ENCODE measurements at places on chromosomes 1 and 21.

GRCh38 chr1:11880181-11880575 lies 21.4 kb upstream of the NPPB start:
- DNase-seq: no peak

DNA sequence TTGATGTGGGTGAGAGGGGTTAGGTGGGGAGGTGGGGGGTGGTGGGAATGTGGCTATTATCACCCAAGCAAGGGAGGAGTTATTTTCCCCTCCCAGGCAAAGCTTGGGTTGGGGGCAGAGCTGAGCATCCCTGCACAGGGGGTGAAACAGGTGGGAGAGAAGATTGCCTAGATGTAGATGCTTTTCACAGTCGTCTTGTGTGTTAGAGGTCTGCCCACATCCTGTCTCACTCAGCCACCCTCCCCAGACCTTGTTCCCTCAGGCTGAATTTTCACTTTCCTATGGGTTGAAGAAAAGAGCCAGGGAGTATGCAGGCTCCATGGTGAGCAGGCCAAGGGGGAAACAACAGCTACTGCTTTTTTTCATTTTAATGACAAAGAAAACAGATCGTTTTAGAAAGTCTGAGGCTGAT lies 223.5 kb downstream of the KIF26B start:
- no peak for DNase-seq

GRCh38 chr1:110682898-110683297 lies 8.2 kb upstream of the KCNA3 start:
- DNase-seq: no peak

DNA sequence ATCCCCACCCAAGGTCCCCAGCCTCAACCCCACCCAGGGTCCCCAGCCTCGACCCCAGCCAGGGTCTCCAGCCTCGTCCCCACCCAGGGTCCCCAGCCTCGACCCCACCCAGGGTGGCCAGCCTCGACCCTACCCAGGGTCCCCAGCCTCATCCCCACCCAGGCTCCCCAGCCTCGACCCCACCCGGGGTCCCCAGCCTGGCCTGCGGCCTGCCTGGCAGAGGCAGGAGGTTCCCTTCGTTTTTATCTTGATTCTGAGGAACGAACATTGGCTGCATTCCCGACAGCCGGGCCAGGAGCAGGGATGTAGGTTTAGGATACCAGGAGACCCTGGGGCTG lies 3.4 kb upstream of the PDE9A start:
- no peak for DNase-seq

DNA sequence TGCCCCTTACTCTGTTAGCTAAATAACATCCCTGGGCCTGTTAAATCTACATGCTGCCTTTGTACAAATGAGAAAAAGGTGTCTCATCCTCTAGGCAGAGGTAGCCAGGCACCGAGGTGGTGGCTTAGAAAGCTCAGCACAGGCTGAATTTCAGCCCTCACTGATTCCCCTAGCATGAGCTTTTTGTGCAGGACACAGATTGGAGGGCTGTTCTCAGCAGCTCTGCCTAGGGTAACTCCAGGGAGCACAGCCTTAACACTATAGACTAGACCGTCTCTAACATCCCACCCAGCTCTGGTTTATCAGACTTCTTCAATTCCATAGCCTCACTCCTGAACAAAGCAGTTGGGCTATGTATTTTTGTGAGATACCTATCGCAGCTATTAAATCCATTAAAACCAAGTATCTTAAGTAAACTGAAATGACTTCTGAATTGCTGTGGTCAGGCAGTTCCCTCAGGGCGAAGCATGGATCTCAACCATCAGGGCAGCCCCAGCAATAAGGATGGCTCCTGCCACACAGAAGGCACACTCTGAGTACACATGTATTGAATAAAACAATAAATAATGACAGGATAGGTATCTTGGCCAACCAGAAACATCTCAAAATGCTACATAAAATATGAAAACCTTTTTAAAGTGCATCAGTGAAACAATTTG lies 14.8 kb downstream of the S100A6 start:
- no peak for DNase-seq

- DNase-seq: no peak
These were observed 18.3 kb downstream of the AXDND1 start for GRCh38 chr1:179384027-179384426.

DNA sequence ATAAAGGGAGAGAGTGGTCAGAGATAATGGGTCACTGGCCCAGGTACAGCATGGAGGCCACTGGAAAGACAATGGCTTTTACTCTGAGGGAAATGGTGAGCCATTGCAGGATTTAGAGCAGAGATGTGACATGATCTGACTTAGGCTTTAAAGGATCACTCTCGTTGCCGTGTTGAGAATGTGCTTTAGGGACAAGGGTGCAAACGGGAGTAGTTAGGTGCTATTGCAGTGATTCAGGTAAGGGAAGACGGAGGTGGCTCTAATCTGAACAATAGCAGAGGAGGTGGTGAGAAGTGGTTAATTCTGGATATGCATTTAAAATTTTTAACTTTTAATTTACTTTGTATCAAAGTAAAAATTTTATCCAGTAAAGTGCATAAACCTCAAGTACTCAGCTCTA lies 9.8 kb downstream of the ADORA1 start:
- no peak for DNase-seq

DNA sequence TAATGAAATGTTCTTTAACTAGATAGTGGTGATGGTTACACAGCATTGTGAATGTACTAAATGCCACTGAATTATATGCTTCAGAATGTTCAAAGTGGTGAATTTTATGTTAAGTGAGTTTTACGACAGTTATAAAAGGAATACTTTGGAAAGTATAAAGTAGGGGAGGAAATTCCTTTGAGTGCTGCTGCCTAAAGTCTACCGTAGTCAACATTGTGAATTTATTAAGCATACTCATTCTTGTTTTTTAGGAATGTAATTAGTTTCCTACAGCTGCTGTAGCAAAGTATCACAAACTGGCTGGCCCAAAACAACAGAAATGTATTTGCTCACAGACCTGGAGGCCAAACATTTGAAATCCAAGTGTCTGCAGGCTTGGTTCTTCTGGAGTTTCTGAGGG lies 73.0 kb downstream of the SWT1 start:
- no peak for DNase-seq

GRCh38 chr1:73673971-73674370 lies 524.0 kb downstream of the LRRIQ3 start:
- no peak for DNase-seq

DNA sequence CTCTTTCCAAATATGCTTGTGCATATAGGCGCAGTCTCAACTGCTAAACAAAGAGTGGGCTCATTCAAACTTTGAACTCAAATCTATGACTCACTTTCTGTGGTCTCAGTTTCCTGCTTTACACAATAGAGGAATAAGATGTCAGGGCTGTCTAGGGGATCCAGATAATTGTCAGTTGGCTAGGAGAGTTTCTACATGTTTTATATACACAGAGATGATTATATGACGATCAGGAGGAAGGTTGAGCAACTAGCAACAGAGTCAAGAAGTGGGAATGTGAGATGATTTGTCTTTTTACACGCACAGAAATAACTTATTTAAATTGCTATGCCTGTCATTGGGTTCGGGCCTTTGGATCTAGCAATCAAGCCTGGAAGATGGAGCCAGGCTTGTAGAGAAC lies 299.4 kb upstream of the LYPLAL1 start:
- DNase-seq: no peak

DNA sequence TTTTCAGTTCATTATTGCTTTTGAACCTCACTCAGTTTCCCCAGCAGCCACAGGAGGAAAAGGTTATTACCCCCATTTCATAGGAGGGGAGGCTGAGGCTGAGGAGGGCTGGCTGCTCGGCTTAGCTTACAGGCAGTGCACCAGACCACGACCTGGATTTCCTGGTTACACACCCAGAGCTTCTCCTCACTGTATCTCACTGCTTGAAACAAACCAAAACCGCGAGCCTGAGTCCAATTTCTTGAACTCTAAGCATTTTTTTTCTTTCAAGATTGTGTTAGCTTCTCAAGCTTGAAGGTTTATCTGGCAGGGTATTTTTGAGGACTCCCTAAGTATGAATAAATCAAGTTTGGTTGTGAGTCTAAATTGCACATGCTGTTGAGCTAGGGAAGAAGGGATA lies 188.9 kb upstream of the EDN2 start:
- DNase-seq: no peak

- DNase-seq: peak; percentile 40
These were observed 213.7 kb downstream of the ASTN1 start for GRCh38 chr1:176950736-176951324.

GRCh38 chr1:98217601-98218000 lies 296.8 kb upstream of the DPYD start:
- no peak for DNase-seq

DNA sequence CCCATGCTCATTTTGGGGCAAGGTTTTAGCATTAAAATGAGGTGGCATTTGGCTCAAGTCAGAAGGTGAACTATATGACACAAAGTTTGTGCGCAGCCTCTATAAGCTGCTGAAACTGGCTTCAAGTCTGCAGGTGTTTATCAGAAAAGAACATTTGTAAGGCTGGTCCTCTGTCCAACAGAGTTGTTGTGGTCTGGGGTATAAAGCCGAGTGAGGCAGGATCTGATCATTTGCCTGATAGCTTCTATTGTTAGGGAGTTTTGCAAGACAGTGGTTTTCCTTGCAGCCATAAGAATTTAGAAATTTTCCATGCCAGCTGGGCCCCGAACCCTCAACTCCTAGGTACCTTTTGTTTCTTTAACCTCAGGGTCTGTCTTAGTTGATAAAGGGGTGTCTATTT lies 130.8 kb downstream of the PGBD5 start:
- no peak for DNase-seq

- no peak for DNase-seq
These were observed 36.2 kb upstream of the LRIG2 start for GRCh38 chr1:113036639-113037321.

- no peak for DNase-seq
These were observed 15.9 kb upstream of the SUCO start for GRCh38 chr1:172517081-172517480.

DNA sequence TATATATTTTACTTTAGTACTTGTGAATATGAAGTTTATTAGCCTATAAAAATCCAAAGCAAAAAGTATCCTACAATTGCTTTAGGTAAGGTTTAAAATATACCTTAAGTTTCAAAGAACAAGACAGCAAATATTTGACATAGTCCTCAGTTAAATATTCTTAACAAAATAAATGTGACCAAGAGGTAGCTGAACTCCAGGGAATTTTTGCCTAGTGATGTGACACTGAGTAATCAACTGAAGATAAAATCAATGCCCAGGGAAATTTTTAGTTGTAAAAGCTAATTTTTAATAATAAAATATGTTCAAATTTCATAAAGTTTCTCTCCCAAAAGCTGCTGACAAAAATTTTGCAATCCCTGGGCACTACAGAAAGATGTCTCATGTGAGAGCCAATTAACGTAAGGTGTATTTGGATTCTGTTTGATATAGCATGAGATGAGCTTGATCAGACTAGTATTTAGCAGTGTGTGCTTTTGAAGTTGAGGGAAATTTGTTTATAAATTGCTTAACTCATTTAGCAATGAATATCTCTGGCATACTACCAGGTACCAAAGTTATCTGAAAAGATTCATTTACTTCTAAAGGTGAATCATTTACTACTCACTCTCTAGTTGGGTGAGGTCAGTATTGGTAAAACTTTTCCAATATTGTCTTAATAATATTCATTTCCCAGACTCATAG lies 80.2 kb upstream of the PALMD start:
- no peak for DNase-seq

GRCh38 chr1:68225781-68226180 lies 6.5 kb downstream of the WLS start:
- DNase-seq: no peak

DNA sequence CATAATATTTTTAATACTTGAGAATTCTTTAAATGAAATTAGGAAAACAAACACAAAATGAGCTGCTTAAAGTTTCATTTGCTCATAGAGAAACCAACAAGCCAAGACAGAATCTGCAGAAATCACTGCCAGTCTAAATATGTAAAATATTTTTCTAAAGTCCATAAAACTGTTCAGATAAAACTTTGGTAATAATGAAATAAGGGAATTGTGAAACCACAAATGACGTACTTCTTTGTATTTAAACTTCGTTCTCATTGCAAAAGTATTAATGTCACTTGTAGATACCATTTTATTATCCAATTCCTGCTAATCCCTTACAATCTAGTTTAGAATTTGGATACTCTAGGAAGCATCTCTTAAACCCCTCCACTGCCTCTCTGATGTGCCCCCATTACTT lies 234.5 kb upstream of the NEGR1 start:
- DNase-seq: no peak

DNA sequence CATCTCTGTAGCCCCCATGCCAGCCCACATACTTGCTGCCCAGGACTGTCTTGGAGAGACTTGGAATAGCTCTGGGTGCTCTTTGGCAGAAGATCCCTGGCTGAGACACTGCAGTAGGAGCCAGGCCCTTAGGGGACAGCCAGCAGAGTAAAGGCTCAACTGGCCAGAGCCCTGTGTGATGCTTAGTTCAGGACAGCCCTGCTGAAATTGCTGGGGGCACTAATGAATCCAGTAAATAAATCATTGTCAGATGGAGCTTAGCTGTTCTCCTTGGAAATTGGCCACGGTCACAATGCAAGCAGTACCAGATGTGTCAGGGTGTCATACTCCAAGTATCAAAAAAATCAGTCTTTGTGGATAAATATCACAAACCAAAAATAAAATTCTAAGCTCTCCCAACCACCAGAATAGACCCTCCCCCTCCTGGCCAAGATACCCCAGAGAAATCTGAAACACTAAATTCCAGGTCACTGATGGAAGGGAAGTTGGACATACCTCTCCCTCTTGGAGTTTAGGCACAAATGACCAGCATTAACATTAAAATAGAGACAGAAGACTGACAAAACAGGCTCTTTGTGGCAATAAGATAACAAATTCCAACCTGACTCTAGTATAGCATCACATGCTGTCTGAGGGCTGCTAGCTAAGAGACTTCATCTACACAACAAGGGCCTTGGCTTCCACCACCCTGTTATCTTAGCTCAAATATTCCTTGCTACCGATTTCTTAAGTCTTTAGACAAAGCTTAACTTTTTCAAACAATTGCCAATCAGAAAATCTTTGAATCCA lies 83.2 kb upstream of the DNAH14 start:
- no peak for DNase-seq

DNA sequence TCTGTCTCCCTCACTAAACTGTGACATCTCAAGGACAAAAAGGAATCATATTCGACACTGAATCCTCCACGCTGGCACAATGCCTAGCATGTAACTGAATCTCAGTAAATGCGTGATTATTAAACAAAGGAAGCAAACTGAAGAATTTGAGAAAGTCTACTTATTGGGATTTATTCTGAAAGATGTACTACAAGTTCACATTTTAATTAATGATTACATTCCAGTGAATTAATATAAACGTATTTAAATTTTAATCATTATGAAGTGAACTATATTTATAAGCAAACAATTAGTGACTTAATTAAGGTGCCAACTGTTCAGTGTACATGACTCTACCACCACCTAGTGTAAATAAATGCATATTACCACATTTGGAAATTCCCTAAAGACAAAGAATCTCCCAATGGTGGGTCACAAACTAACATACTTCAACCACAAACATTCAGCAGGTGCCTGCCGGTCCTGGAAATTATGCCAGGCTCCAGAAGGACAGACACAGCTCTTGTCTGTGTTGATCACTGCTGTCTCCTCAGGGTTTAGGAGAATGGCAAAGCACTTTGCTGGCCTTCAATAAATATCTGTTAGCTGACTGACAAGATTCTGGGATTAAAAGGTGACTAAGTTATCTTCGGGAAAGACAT lies 56.3 kb downstream of the SMYD3 start:
- DNase-seq: no peak

GRCh38 chr1:36539526-36539925 lies 56.8 kb upstream of the CSF3R start:
- DNase-seq: no peak

- no peak for DNase-seq
These were observed 151.0 kb downstream of the CDC7 start for GRCh38 chr1:91651661-91652071.

- DNase-seq: no peak
These were observed 106.6 kb downstream of the VPS13D start for GRCh38 chr1:12336413-12336812.

GRCh38 chr1:21919520-21919919 lies 17.6 kb downstream of the HSPG2 start:
- no peak for DNase-seq

Data from iPS DF 19.7 (cell line).